NCI-H1930 (cell line): ENCODE measurements at places on chromosomes 13 and 19.

GRCh38 chr19:6516659-6517291 lies 14.1 kb upstream of the TNFSF9 start:
- peak; percentile 86 for DNase-seq

GRCh38 chr19:55592391-55593090 lies 6.8 kb downstream of the FIZ1 start:
- no peak for DNase-seq

- no peak for DNase-seq
These were observed 34.3 kb downstream of the N4BP2L2 start for GRCh38 chr13:32504263-32504662.

DNA sequence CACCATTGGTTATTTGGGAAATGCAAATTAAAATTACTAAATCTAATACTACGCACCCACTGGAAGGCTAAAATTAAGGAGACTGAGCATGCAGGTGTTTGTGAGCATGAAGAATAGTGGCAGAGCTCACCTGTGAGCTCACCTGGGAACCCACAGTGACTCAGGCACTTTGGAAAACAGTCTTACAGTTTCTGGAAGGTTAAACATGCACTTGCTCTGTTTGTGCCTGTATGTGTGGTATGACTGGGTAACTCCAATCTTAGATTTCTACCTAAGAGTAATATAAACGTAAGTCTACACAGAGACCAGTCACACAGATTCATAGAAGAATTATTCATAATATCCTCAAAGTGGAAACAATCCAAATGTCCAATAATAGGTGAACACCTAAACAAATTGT lies 318.8 kb downstream of the ATP8A2 start:
- DNase-seq: no peak

- DNase-seq: no peak
These were observed 214.2 kb downstream of the FGF9 start for GRCh38 chr13:21884965-21885567.

GRCh38 chr19:38298821-38299680 lies 5.0 kb upstream of the C19orf33 start:
- DNase-seq: no peak

GRCh38 chr13:27258637-27259386 lies 7.5 kb downstream of the RPL21 start:
- DNase-seq: peak; percentile 37

GRCh38 chr19:29271341-29271740 lies 58.4 kb upstream of the UQCRFS1 start:
- DNase-seq: no peak

DNA sequence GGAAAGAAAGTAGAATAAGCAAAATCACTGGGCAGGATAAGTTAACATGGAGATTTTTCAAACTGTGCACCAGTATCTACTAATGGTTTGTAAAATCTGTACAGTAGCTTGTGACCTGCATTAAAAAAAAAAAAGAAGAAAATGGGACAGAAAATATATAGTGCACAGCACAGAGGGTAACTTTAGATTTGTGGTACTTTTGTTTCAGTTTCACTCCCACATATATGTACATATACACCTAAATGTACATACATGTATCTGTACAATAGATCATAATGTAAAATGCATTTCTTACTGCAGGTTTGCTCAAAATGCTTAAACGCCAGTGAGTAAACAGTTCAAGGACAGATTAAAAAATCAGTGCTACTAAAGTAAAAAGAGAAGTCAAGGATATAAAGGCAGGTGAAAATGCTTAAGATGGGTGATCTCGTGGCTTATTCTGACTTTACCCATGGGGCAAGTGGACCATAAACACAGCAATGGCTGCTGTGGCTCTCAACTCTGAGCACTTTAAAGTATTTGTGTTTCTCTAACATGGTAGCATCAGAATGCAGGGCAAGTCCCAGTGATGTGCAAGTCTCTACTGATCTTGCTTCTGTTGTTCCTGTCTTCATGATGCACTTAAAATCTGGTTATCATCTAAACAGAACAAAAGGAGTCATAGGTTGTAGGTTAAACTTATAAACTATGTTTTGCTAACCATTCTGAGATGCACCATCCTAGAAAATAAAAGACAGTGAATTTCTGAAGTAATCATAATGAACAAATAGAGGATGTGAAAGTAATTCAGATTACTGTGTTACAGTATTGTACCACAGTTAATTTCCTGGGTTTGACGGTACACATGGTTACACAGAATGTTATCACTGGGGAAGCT lies 112.3 kb downstream of the MIPEP start:
- no peak for DNase-seq

- no peak for DNase-seq
These were observed 2.1 kb upstream of the FBXO17 start for GRCh38 chr19:38977445-38978325.

GRCh38 chr19:14363183-14364097 lies 17.8 kb upstream of the ADGRE5 start:
- DNase-seq: no peak

DNA sequence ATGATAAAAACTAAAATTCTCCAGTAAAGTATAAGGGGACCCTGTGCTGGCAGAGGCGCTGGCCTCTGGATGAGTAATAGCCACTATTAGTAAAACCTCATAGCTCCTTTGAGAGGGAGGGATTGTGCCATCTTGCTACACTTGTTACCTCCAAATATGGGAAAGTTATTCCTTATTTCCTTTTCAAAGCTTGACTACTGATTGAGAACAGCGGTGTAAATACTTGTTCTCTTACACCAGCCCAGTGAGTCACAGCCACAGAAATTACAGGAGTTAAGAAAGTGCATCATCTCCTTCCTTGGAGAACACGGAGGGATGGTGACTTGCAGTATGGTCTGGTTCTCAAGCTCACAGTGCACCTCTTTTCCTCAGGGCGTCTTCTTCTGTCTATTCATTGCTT lies 379.0 kb downstream of the EFNB2 start:
- DNase-seq: no peak

- no peak for DNase-seq
These were observed 1193.8 kb downstream of the SLITRK1 start for GRCh38 chr13:82688400-82688994.

- no peak for DNase-seq
These were observed 359.2 kb upstream of the OBI1 start for GRCh38 chr13:79018166-79018565.

DNA sequence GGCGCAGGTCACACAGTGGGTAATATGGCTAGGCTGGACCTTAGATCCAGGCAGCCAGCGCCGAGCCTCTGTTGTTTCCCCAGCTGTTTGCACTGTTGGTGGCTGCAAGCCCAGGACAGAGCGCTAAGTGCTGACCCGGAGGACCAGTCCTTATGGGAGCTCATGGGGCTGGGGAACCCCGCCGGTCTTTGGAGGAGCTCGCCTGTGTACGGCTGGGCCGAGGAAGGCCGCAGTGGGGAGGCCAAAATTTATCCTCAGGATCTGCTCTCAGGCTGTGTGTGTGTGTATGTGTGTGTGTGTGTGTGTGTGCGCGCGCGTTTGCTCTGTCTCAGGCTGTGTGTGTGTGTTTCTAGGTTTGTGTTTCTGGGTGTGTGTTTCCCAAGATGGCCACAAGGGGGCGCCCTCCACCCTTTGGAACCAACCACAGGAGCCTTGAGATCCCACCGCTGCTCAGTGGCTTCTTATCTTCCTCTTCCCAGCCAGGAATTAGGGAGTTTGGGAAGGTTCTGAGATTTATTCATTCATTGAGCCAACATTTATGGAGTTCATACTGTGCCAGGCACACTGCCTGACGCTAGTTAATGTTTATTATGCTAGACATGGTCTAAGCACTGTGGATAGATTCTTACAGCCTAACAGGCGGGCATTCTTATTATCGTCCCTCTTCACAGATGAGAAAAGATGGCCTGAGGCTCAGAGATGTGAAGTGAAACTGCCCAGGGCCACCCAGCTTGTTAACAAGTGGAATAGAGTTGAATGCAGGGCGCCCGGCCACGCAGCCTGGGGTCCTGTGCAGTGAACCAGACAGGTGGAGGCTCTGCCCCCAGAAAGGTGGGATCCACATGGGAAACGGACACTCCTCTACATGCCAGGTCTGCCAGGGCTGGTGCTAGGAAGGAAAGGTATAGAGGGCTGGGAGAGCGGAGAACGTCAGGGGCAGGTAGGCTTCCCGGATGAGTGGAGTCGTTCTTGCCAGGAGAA lies 13.0 kb downstream of the PGLYRP1 start:
- DNase-seq: peak; percentile 24

DNA sequence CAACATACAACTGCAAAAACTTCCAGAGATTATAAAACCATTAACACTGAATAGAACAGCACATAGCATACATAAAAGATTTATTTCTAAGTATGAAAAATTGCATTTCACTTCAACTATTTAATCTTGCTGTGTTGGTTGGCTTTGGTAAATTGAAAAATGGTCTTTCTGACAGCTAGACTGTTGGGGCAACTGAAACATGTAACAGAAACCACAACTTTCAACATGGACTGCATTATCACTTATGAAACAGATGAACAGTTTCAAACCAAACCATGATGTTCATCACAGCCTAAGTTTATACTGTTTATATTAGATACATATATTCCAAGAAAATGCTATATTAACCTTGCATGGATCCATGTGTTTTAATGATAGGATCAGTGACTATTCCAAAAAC lies 324.1 kb upstream of the PCDH9 start:
- DNase-seq: no peak

GRCh38 chr19:50607388-50607787 lies 32.3 kb downstream of the SYT3 start:
- DNase-seq: no peak

- no peak for DNase-seq
These were observed 101.7 kb downstream of the TNFRSF19 start for GRCh38 chr13:23671897-23672296.

DNA sequence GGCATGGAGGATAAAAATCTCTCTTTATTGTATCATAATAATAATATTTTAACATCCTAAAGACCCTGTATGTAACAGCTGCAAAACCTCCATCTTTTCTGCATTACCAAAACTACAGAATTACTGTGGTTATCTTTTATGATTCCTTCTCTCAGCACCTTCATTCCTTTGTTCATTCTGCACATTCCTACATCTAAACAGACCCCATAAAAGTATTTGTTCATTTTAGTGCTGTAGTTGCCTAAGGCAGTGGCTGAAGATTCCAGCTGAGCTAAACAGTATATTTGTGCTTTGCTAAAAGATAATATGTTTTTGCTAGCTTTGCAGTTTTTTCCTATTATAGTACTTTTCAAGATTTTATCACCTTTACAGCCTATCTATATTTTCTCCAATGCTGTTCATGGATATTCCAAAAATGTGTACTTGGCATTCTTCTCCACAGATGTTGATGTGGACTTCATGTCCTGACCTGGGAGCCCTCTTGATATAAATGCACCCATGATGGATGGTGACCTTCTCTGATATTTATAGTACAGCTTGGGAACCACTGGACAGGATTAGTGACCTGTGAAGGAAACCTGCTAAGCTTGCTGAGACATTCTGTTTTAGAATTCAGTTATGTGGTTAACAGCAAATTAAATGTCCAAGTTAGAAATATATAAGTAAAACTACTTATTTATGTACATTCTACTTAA lies 2832.9 kb upstream of the PCDH20 start:
- no peak for DNase-seq

- peak; percentile 78 for DNase-seq
These were observed 13.6 kb upstream of the C5AR1 start for GRCh38 chr19:47296036-47296435.

- DNase-seq: no peak
These were observed 216.4 kb downstream of the SLITRK5 start for GRCh38 chr13:87887459-87888123.

GRCh38 chr19:29383696-29384095 lies 142.1 kb upstream of the VSTM2B start:
- DNase-seq: no peak

GRCh38 chr19:50203281-50204080 lies at the start of gene MYH14:
Gene MYH14 (plus strand): TSS chr19:50203622. CDS start chr19:50210366, 6,744 bp downstream.
- DNase-seq: peak; percentile 93

DNA sequence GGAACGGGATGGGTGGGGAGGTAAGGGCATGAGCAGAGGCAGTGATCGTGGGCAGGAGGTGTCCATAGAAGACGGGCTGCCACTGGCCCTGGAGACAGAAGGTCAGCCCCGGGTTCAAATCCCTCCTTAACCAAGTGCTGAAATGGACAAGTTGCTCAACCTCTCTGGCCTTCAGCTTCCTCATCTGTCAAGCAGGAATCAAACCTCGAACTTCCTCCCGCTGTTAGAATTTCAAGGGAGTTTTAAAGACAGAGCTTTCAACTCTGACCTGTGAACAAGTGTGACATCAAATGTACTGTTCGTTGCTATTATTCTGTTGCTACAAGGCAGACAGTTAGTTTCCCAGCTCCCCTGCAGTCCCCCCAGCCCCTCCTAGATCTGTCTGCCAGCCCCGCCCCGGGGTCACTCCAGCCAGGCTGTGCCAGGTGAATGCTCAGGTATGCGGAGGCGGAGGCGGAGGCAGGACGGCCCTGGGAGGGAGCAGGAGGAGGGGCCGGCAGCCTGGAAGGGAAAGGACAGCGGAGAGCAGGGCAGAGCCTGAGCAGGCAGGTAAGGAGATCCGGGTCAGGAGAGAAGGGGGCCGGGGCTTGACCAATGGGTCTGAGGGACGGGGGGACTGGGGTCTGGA lies at the start of gene EPS8L1:
TSS of gene EPS8L1 (plus strand) at position 499 of the 628 bp plus-strand sequence. CDS start 576 bp downstream, outside the sequence.
- no peak for DNase-seq

GRCh38 chr19:35512831-35513627 lies 420 bp downstream of the DMKN start:
- no peak for DNase-seq

- DNase-seq: no peak
These were observed 513 bp downstream of the MIER2 start for GRCh38 chr19:343941-344624.
